ENCODE measurements at places on chromosomes 7 and 10. TPM values are rescaled to one million over a fixed set of nuclear protein-coding genes. Genes with fewer than 3 reads are reported as not detected.

ACTL6B gene
- not detected for total RNA-seq

PLXNA4 gene
- total RNA-seq: 9.2 TPM

TBC1D12 gene
- 5.1 TPM for total RNA-seq

ASAH2B gene
- total RNA-seq: 1.3 TPM

DYDC1 gene
- not detected for total RNA-seq

DIP2C gene
- total RNA-seq: 9.1 TPM

MKX gene
- total RNA-seq: not detected

GDF10 gene
- not detected for total RNA-seq

BTBD16 gene
- not detected for total RNA-seq

MMP21 gene
- total RNA-seq: not detected
